ENCODE measurements at places on chromosomes 1 and 21.

- no peak for DNase-seq
Measured at GRCh38 chr1:61992257-61992656, 202.4 kb upstream of the L1TD1 start.

DNA sequence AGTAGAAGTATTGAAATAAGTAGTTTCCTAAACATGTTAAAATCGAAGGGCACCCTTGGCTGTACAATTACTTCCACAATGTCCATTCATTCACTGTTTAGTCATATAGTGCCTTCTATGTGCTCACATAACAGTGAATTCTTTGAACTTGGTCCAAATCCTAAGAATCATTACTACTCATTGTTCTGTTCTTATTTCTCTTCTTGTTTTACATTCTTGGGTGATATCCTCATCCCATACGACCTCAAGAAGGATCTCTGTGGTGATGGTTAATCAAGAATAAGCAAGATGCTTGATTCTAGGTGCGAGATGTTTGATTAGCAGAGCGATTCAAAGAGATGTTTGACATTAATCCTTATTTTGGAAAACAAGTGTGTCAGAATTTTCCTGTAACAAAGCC is 667.4 kb upstream of the ZP4 start:
- DNase-seq = no peak

DNA sequence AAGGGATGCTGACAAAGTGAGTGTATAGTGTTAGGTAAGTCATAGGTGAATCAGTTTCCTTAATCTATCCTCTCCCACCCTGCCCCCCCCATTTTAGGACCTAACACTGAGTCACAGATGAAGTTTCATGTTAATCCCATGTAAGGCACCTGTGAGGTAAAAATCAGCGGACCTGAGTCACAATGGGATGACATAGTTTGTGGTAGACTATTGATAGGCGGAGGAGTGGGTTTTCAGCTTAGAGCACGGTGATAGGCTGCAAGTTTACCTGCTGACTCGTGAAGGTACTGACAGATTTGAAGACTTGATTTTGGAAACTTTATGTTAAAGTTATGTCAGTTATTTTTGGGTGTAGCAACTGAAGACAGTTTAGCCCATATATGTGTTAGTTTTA is 1.7 kb downstream of the TOR1AIP1 start:
- DNase-seq = no peak

GRCh38 chr1:154129391-154129970 is 25.4 kb downstream of the NUP210L start:
- DNase-seq = no peak

GRCh38 chr1:76921590-76921989 is 54.3 kb downstream of the ST6GALNAC5 start:
- no peak for DNase-seq

DNA sequence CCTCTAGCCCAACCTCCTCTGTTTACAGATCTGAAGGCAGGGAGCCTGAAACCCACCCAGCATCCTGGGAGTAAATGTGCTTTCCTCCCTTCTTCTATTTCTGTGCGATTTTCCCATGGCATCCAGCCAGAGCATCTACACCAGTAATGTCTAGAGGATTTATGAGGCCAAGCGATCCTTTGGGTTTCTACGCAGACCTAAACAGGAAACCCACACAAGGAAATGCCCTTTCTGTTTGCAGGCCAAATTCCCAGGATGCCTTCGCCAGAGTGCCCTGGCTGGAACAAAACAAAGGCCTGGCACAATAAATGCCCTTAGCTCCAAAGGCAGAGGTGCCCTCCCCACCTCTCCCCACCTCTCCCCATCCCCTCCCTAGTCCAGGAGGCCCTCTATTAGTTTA is 110.5 kb upstream of the CDC42BPA start:
- DNase-seq = no peak

GRCh38 chr1:51973587-51974474 is 16.7 kb downstream of the RAB3B start:
- DNase-seq = no peak

- no peak for DNase-seq
Measured at GRCh38 chr1:11980676-11980972, 380 bp downstream of the MFN2 start.

- no peak for DNase-seq
Measured at GRCh38 chr1:224406216-224406615, 28.4 kb downstream of the WDR26 start.

- no peak for DNase-seq
Measured at GRCh38 chr1:214120191-214120590, 132.4 kb downstream of the PROX1 start.

DNA sequence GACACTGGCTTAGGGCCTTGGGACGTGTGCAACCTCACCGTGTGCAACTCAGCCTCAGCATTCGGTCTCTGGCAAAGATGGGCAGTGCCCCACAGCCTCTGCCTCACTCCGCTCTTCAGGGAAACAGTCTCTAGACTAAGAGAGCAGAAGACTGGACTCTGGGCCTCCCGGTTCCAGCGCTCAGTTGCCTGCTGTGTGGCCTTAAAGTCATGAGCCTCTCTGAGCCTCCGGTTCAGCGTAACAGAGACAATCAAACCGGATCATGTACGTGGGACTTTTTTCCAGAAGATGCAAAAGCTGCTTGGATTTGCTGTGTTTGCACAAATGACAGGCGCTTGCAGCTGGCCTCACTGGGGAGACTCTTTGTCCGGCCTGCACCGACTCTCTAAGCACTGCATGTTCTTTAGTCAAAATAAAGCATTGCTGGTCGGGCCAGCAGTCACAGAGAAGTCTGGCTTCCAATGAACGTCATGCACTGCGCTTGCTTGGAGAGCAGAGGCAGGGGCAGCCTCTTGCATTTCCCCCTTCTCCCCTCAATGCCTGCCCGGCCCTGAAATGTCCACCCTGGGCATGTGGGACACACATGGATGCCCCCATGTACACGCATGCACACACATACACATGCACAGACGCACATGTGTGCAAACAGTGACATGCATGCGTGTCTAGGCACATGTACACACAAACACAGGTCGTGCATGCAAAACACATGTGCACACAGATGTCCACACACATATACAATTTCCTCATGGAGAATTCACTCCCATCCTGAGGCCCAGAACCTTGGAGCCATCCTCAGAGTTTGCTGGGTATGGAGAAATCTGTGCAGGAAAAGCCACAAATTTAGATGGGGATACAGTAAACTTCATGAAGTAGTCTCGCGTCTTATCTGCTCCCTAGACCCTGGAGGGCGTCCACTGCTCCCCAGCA is 152.4 kb downstream of the PRDM16 start:
- DNase-seq = no peak

GRCh38 chr1:223500560-223501425 is 107.6 kb downstream of the CCDC185 start:
- DNase-seq = no peak

GRCh38 chr1:151009206-151009587 is 948 bp downstream of the PRUNE1 start:
- no peak for DNase-seq

- no peak for DNase-seq
Measured at GRCh38 chr1:245809361-245809760, 654.6 kb downstream of the KIF26B start.

- DNase-seq = no peak
Measured at GRCh38 chr1:155691992-155692528, 3.2 kb downstream of the DAP3 start.

- DNase-seq = no peak
Measured at GRCh38 chr1:185679220-185679619, 55.0 kb upstream of the HMCN1 start.

- DNase-seq = peak; percentile 61
Measured at GRCh38 chr1:6603915-6604558, 1.4 kb upstream of the KLHL21 start.

DNA sequence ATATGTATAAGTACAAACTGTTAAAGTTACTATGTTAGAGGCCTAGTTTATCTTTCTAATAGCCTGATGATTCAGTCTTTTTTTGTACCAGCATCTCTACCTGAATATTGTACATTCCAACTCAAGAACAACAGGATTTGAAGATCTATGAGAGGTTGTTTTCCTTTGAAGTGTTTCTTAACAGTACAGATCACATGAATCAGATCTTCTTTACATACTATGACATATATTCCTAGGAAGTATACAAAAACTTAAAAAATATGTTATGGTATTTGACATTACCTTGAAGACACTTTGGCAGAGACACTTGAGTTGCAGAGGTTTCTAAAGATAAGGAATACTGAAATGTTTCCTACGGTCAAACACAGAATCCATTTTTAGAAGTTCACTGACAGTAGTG is 1280.9 kb downstream of the KCNT2 start:
- no peak for DNase-seq

GRCh38 chr1:11294951-11295350 is 22.0 kb downstream of the UBIAD1 start:
- no peak for DNase-seq

DNA sequence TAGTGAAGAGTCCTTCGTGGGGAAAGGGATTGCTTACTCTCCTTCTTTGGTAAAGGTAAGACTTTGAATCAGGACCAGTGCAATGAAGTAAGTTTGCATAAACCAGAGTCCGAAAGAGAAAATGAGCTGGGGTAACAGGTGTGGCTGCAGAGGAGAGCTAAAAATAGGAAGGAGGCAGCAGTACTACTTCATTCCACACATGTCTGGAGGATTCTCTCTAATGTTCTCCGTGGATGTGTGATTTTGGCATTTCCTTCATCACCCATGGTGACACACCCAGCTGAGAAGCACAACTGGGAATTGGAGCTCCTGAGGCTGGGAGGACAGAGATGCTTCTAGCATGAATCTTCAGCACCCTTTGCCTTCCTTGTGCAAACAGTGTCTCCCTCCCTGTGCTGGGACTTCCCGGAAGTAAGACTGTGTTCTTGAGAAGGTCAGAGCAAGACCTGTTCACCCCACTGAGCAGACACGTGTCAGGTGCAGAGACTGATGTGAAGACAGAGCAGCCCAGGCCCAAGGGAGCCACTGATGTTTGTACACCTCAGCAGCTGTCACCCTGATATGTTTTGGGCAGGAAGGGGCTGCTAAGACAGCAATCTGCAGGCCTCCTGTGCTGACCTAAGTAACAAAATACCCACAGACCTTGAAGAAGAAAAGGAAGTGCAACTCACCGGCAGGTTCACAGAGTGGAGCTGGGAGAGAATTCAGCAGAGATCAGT is 13.3 kb downstream of the FCRL1 start:
- DNase-seq = no peak

DNA sequence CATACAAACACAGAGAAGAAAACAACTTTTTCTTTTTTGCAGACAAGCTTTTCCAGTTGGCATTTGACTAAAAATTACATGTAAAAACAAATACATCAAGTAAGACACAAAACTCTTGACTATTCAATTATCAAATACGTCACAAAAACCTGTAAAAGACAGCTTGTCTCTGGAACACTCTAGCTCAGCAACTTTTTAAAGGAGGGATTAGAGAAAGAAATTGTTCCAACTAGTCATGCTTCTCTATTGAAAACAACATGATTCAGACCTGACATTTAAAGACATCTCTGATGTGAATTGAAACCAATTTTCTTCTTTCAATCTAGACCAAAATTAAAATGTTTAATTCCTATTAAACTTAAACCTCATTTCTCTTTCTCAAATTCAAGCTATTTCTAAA is 30.3 kb downstream of the SMYD3 start:
- no peak for DNase-seq

DNA sequence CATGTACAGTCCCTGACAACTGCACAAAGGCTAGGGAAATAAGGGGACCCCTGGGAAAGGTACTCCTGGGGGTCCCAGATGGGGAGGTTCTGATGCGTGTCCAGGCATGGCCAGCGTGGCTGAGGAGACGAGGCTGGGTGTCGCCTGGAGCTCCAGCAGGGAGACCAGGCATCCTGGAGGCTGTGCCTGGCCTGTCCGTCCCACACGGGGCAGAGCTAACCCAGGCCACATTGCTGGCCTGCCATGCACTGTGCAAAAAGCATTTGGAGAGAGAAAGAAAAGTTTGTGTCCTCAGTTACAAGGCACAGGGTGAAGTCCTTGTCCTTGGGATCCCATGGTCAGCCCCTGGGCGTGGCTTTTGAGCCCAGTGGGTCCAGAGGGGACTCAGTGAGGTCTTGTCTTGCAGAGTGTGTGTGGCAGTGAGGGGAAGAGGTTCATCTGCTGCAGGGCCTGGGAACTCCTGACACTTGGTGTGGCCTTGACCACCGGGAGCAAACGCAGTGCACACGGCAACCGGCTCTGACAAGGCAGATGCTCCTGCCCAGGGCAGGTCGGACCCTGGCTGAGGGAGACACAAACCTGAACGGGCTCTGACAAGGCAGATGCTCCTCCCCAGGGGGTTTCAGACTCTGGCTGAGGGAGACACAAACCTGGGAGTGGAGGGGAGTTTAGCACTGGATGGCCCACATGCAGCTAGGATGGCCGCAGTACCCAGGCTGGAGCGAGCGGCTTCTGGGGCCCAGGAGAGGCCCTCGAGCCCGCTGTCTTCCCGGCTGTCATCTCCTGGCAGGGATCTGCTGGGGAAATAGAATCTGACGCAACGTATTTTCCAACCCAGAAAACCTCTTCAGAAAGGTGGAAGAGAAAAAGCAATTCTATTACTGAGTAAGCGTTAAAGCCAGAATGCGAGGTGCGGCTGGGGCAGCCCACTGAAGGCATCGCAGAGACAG is 37.3 kb upstream of the COL18A1 start:
- DNase-seq = no peak

GRCh38 chr1:91693557-91693956 is 192.4 kb downstream of the TGFBR3 start:
- no peak for DNase-seq

DNA sequence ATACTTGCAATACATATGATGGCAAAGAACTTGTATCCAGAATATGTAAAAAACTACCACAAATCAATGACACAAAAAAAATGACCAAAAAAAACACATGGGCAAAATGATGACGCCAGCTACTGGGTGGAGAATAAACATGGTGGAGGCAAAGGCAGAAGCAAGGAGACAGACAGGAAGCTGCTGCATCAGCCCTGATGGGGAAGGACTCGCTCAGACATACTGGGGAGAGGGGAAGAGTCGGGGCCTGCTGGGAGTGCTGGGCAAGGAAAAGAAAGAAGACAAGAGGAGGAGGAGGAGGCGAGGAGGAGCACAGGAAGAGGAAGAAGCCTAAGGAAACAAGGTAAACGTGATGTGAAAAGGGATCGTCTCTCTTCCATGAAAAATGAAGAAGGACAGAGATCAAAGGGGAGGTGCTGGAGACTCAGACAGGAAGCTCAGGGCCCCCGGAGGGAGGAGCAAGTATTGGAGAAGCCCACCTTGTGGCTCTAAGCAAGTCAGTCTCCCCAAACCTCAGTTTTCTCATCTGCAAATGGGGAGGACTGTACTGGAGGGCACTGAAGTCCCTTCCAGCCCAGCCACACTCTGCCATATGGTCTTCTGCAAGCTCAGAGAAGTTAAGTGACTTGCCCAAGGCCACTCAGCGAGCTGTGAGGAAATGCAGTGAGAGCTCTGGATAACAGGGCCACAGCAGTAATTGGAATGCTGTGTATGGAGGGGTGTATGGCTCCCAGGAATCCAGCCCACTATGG is 24.2 kb downstream of the OLFML2B start:
- no peak for DNase-seq
